ENCODE measurements at places on chromosomes 6 and 20.

DNA sequence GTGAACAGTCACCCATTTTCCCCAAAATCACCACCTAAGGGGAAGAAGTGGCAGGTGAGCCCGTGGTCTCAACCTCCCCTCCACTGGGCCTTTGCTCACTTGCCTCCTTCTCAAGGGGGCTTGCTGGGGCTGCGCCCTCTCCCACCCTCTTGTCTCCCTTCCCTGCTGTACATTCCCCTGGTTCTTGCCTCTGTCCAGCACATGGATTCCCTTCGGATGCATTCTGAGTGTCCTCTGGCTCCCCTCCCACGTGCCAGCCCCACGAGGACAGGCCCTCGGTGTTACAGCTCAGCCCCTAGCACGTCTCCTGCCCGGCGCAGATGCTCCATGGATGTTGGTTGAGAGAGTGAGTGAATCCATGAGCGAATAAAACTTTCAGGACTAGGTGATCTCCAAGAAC lies 367.8 kb upstream of the SULF2 start:
- no peak for DNase-seq

DNA sequence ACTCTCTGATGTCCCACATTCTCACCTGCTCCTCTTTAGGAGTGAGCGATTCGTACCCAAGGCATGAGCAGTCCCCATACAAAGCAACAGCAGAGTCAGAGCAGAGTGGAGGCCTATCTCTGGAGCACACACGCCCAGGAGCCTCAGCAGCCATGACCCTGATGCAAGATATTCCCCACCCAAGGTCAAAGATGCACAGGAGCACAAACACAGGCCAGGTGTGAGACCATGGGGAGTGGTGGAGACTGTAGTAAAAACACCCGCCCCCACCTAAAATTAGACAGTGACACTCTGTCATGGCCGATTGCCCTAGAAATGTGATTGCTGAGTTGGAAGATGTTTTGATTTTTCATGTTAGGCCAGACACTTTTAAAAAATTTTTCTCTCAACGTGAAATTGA lies 21.4 kb downstream of the RRBP1 start:
- DNase-seq: no peak

DNA sequence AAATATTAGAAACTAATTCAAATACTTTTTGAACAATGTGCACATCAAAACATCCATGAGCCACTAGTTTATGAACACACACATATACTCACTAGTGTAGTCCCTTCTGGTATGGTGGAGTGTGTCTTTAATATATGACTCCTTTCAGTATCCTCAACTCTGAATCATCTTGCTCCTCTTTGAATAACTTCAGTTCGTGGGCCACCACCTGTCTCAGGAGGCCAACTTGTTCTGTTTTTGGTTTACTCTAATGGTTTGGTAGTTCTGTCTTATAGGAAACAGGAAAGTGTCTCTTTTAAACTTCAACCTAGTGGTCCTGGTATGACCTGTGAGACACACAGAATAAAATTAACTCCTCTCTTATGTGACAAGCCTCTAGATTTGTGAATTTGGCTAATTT lies 55.6 kb downstream of the ZNF292 start:
- DNase-seq: no peak

DNA sequence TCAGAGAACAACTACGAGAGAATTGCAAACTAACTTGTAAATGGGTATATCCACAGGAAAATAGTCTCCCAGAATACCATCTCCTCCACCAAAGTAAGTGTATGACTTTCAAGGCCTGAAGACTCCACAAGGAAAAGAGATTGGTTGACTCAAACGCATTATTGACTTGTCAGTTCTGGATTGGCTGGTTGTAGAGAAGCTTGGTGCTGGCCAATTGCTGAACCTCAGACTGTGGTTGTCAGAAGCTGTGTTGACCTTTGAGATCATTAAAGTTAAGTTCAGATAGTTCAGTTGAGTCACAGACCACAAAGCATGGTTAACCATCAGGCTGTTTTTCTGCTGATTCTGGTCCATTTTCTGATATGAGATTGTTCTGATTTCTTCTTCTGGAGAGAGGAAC lies 388.3 kb downstream of the BMP2 start:
- DNase-seq: no peak

DNA sequence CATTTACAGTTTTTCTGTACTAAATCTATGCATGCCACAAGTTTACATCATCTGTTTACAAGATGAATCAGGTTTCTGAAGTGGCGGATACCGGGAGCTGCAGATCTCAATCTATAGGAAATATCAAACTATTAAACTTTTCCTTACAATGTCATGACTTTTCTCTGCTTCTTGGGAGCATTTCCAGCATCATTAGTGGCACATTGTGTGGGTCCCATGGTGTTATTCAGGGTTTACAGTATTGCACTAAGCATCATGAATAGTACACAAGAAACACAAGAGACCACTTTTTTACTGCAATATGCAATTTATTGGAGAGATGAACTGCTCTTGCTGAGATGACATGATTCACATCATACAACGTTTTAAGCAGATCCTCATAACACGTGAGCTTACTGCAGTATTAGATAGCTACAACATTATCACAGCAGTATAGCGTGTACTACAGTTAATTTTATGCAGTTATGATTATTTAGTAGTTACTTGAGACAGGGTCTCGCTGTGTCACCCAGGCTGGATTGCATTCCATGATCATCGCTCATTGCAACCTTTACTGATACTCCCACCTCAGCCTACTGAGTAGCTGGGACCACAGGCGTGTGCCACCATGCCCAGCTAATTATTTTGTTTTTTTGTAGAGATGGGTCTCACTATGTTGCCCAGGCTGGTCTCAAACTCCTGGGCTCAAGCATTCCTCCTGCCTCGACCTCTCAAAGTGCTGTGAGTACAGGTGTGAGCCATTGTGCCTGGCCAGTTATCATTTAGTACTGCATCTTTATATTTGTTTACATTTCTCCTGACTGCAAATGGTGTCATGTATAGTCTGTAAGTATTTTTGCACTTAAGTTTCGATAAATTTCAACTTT lies 18.4 kb downstream of the BLTP3A start:
- DNase-seq: no peak

DNA sequence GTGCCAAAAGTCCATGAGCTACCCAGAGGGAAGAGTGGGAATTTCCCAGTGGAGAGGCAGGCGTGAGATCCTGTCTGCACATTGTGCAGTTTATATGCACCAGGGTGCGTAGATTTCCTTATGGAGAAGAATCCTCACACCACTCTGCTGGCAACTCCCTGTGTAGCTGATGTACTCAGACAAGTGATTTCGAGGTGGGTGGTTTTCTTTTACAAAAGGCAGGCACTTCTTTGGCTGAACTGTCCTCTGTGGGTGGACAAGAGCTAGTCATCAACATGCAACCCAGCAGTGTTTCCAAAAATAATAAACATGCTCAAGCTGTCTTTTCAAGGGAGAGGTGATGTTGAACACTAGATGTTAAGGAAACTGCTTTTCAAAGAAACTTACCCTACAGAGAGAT lies 121.7 kb upstream of the NXT1 start:
- DNase-seq: no peak

GRCh38 chr6:57222743-57223077 lies 603 bp upstream of the RAB23 start:
- DNase-seq: no peak

DNA sequence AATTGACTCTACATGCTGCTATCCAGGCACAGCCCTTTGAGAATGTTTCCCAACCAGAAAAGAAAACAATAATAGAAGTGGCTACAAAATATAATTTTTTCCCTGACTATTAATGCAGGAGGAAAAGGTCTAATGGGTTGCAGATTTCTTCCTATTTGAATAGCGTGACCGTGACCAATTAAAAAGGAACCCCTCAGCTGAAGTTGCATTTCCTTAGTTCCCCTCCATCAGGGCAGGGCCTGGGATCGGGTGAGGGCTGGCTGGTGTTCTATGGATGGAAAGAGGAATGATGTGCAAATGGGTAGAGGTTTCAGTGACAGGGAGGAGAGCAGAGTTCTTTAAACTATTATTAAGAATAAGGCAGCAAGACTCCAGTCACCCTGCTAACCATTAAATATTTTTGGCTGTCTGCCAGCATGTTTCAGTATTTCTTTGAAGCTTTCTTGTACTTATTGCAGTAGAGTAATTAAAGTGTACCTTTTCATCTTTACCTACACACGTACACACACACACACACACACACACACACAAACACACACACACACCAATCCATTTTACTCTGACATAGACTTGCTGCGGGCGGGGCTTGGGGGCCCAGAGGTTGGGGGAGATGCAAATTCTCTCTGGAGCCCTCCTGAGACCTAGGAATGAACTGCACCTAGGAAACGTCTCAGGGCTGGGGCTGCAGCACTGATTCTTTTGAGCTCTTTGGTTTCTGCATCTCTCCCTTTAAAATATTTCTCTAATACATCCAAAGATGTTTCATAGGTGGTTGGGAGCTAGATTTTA lies 154.8 kb upstream of the SLC35B3 start:
- no peak for DNase-seq

GRCh38 chr20:1844325-1845162 lies 50.7 kb upstream of the SIRPA start:
- DNase-seq: no peak

DNA sequence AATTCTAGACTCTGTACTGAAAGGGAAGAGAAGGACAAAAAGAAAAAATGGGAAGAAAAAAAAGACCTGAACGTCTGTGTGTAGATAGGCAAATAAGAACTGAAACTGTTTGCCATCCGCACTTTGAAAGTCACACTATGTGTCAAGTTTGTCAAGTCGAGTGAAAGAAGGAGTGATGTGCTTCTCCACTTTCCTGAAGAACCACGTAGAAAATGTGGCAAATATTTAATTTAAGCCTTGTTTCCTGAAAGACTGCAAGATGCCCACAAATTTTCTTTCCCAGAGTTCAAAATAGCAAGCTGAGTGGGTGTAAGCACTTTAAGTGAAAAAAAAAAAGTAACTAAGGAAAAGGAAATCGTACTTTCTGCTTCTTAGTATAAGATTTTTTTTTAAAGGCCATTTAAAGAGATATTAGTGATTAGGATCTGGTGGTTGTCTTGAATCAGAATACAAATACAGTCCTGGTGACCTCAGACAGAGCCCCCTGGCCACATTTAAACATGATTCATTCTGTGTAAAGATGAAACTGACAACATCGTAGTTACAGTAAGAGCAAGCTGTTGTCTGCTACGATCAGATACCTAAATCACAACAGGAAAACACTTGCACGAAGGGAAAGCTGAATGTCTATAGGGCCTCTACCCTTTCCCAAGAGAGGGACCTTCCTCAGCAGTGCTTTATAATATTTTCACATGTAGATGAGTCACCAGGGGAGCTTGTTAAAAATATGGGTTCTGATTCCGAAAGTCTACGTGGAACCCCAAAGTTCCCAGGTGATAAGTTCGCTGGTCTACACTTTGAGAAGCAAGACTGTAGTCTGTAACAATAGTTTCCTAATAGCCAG lies 102.3 kb downstream of the HIVEP2 start:
- no peak for DNase-seq

DNA sequence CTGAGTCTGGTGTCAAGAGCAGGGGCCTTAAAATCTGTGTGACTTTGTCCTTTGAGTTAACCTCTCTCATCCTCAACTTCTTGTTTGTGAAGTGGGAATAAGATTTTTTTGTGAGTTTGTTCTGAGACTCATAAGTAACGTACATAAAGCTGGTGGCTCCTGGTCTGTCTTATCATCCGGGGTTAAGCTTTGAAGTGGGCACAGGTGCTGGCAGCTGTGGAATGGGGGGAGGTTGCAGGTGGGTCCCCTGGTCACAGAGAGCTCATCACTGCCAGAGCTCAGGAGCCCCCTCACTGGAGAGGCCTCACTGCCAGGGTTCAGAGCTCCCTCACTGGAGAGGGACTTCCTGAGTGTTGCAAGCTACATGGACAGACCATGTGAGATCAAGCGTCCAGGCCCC lies 174.1 kb downstream of the NRN1 start:
- DNase-seq: no peak

- no peak for DNase-seq
Observed at GRCh38 chr6:106315765-106316374, 9.7 kb downstream of the ATG5 start.

DNA sequence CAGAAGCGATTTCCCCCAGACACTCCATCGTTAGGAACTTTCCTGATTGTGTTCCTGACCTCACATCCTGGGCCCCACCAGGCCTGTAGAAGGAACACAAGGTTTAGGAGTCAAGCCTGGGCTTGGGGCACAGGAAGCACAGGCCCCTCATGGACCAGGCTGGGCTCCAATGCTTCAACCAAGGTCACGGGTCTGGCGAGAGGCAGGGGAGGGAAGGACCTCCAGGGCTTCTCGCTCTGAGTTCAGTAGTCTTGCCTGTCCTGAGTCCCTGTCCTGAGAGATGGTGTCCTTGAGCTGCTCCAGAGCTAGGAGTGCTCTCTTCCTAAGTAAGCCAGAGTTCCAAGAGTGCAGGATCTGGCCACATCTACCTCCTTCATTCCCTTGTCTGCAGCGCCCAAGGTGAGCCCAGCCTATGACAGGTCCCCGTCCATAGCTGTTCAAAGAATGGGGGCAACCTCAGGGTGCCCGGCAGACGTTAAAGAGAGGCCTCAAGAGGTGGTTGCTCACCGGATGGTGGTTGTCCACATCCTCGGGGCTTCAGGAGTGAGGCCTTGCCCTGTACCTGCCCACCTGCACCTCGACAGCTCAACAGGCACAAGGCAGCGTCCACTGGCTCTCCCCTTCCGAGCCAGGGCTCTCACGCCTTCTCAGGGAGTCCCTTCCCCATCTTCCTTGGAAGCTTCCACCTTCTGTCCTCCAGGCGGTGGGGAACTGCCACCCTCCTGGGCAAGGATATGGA lies 1.6 kb upstream of the TUBB1 start:
- DNase-seq: no peak

DNA sequence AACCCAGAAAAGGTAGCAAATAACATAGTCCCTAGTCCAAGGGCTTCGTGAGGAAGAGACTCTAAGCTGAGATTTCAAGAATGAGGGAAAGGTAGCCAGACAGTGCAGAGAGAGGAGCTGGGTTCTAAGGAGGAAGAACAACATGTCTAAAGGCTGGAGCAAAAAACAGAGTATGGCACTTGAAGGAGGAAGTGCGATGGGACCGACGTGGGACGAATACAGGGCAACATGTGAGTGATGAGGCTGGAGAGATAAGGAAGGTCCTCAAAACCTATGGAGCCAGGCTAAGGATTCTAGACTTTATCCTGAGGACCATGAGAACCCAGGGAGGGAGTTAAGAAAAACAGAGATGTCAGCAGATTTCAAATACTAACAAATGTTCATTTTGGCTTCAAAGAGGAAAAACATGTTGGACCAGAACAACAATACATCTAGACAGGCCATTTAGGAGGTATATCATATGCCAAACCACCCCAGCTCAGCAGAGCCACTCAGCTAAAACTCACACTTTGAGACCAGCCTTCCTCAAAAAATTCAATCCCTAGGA lies 17.5 kb downstream of the ATXN1 start:
- no peak for DNase-seq

Data from stimulated activated CD8-positive, alpha-beta memory T cell treated with anti-CD3 and anti-CD28 coated beads, Interleukin-2, amount 100 ng/mL, for 1 hour (primary cell).